NCI-H774 (cell line): ENCODE measurements at places on chromosomes 6 and 20.

DNA sequence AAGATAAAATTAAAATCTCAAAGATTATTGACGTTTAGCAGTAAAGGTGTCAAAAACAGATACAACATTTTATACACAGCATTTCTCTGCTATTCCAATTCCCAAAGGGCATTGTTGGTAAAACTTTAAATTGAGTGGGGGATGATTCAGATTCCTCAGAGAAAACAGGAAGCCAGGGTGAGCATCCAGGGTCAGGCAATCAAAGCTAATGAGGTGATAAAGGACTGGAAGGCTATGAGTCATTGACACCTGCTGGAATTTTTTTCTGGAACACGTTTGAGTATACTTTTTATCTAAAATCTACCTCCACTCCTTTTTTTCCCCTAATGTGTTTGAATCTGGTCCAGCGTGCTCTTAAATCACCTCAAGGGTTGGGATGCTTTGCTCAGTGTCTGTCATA lies 52.2 kb downstream of the FKBP1C start:
- DNase-seq, result no peak

GRCh38 chr20:24597051-24597450 lies 127.6 kb downstream of the SYNDIG1 start:
- DNase-seq, result no peak

GRCh38 chr20:56572172-56572571 lies 39.1 kb downstream of the FAM209B start:
- DNase-seq, result no peak

- no peak for DNase-seq
Observed at GRCh38 chr20:37781626-37782025, 87.8 kb downstream of the CTNNBL1 start.

- peak; percentile 71 for DNase-seq
Observed at GRCh38 chr6:113936093-113936934, 34.6 kb downstream of the HDAC2 start.

GRCh38 chr6:43763812-43764522 lies 6.0 kb upstream of the VEGFA start:
- no peak for DNase-seq

- no peak for DNase-seq
Observed at GRCh38 chr6:169847901-169848311, 96.5 kb downstream of the ERMARD start.

- DNase-seq, result no peak
Observed at GRCh38 chr6:118103381-118104146, 196.5 kb downstream of the SLC35F1 start.

DNA sequence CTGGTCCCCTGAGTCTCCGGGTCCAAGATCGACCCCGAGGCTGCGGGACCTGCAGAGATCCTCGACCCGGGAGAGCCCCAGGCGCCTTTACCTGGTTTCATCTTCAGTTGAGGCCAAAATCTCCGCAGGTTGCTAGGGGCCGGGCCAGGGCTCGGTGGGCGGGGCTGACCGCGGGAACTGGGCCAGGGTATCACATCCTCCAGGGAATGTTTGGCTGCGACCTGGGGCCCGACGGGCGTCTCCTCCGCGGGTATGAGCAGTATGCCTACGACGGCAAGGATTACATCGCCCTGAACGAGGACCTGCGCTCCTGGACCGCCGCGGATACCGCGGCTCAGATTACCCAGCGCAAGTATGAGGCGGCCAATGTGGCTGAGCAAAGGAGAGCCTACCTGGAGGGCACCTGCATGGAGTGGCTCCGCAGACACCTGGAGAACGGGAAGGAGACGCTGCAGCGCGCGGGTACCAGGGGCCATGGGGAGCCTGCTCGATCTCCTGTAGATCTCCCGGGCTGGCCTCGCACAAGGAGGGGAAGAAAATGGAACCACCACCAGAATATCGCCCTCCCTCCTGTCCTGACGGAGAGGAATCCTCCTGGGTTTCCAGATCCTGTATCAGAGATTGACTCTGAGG lies 53.8 kb upstream of the POLR1H start:
- DNase-seq, result no peak
